Endothelial cell of umbilical vein (primary cell): ENCODE measurements at places on chromosomes 16 and 17. TPM values are rescaled to one million over a fixed set of nuclear protein-coding genes. Genes with fewer than 3 reads are reported as not detected.

DNA sequence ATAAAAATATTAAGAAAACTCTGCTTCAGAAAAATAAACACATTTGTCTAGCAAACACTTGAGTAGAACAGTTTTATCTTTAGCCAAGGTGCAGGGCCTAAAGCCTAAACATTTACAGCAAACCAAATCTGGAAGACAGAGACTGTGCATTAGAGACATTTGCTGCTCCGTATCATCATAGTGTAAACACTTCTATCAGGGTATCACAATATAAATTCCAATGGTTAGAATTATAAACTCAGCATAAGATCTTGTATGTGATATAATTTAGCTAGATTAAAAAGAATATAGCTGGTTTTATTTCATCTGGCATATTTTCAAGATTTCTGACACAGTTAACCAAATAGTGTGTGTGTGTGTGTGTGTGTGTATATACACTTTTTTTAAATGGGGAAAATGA is 133.8 kb upstream of the NACA2 start:
- no peak for DNase-seq

- DNase-seq, result no peak
Observed at GRCh38 chr16:75261590-75262078, 10.2 kb upstream of the BCAR1 start.

The TBC1D3D gene
- 2.7 and 2.9 TPM in 2 replicates for total RNA-seq

GRCh38 chr16:57750796-57751538 is 15.4 kb downstream of the KATNB1 start:
- DNase-seq, result no peak

The KLHL10 gene
- total RNA-seq, result not detected in 2 replicates

The CES5A gene
- total RNA-seq, result not detected in 2 replicates

The CHRNE gene
- total RNA-seq, result 0.76 and 0.84 TPM in 2 replicates
